ENCODE measurements at places on chromosomes 6 and 20. TPM values are rescaled to one million over a fixed set of nuclear protein-coding genes. Genes with fewer than 3 reads are reported as not detected.
A peak's percentile ranks its signal among the peaks of the same experiment; 100 is the strongest.

HLA-DQB2 gene
- total RNA-seq = not detected

DNA sequence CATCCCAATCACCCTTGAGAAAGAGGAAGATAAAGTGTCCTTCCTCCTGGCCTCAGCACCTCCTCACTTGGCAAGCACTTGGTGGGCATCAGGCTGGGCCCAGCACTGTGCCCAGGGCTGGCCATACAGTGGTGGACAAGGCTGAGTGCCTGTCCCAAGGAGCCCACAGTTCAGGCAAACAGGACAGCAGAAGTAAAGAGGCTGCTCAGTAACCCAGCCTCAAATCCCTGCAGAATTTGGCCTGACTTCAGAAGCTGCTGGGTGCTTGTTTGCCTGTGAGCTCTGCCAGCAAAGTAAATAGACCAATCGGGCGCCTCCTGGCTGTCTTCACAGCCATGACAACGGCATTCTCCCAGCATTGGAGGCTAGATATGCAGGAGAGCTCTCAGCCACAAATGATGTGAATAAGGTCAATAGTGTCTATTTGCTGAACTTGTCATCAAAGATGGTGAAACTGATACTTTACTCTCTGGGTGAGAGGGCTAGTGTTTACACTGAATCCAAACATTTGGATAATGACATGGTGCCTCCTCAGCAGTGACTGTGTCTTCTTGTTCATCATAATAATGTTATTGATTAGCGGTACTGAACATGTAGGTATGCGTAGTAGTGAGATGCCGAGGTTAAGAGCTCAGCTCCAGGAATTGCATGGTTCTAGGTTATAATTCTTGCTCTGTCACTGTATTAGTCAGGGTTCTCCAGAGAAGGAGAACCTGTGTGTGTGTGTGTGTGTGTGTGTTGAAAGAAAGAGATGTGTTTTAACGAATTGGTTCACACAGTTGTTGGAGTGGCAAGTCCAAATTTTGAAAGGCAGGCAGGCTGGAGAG, 36.9 kb upstream of the FANCE start:
- DNase-seq = peak; percentile 47

GRCh38 chr6:151374036-151374683, 17.2 kb downstream of the ZBTB2 start:
- DNase-seq = no peak

GRCh38 chr6:135162678-135163439, 18.2 kb upstream of the MYB start:
- DNase-seq = no peak

Data from foreskin keratinocyte (primary cell).